ENCODE measurements at places on chromosomes 16 and 17.
A peak's percentile ranks its signal among the peaks of the same experiment; 100 is the strongest.

DNA sequence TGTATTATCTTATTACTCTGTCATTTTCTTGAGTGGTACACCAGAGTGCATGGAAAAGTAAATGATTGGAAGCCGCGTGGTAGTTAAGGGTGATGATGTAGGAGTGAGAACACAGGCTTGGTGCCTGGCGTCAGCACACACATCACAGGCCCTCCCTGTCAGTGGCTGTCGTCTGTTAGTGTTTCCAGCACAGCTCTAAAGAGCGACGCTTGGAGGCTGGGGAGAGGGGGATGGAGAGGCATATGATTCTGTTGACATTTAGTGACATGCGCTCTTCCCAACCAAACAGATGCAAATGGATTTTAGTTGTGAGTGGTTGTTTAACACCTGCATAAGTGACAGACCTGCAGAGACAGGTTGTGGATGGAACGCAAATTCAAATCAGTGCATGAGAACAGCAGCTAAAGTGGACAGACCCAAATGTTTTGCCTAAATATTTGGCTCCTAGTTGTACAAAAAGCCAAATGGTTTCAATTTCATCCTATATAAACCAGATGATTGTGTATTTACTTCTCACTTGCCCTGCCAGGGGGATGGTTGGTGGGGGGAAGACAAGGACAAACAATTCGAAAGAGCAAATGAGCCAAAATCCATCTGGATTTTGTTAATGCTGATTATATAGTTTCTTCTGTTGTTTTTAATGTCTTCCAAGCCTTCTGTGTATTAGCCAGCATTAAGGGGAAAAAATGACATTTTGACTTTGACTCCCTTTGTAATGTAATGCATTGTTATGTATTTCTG, 222.3 kb downstream of the WWOX start:
- DNase-seq, result no peak

DNA sequence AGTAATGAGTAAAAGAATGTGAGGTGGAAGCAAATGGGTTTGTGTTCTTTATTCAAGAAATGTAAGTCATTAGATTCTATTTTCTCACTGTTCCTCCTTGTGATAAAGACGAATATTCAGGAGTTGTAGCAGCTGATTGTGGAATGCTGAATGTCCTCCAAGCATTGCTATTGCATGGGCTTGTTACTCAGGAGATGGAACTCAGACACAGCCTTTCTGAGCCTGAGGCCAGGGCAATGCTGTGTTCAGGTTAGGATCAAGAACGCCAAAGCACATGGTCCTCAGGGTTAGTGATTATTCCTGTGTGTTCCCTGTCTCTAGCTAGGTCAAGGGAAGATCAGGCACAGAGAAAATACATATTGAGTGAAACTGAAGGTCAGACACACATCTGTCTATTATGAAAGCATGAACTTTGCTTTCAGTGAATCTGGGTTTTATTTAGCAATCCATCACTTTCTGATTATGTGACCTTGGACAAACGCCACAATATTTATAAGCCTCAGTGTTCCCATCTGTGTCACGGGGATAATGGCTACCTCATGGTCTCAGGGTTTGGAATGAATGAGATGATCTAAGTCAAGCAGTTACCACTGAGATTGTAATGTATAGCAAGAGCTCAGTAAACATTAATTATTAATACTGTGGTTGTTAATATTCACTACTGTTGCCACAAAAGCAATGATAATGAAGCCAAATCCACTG, 426.8 kb upstream of the DYNLRB2 start:
- no peak for DNase-seq

DNA sequence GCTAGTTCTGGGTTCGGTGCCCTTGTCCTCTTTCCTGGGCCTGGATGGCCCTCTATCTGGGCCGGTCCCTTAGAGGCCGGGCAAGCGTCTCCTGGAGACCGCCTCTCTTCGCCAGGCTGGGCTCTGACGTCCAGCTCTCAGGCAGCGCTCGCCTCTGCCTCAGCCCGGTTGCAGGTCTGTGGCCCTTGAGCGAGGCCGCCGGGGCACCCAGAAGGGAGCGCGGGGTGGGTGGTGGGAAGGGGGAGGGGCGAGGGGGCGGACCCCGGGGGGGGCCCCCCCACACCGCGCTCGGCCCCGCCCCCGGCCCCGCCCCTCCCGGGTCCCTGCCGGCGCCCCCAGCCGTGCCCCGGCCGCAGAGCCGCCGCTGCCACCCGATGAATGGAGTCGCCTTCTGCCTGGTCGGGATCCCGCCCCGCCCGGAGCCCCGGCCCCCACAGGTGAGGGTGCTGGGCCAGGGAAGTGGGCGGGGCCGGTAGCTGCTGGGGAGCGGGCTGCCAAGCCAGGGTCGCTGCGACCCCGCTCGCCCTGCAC, at the start of gene ARHGAP23:
Gene ARHGAP23 (plus strand): TSS at position 353 of the 531 bp plus-strand sequence. CDS start 22 bp downstream, at position 375.
- peak; percentile 36 for DNase-seq

GRCh38 chr17:4229627-4230541, 33.9 kb downstream of the ANKFY1 start:
- no peak for DNase-seq

DNA sequence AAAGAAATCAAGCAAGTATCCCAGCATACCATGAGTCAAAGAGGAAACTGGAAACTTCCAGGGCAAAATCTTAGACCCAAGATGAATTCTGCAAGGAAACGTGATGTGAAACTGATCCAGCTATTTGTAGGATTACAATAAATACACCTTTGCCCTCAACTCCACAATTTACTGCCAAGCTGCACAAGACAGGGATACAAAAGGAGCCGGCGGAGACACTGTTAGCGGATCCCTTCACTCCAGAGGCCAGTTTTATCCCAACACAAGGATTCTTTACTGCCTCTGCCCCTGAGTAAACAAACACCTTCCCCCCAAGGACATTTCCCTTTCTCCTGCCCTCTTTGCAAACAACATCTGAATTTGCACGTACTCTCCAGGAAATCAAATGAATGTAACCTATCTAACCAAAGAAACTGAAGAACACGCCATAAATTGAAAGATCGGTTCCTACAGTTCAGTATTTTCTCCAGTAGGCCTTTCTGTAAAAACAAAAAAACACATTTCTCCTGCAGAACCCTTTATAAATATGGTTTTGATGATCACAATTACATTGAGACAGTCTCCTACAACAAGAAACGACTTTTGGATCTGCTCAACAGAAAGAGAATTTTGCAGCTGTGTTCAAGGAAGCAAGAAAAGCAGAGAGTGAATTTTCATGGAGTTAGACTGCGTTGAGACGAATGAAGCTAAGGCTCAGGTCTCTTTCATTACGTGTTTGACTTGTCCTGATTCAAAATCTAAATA, 1.4 kb upstream of the CBX2 start:
- no peak for DNase-seq

DNA sequence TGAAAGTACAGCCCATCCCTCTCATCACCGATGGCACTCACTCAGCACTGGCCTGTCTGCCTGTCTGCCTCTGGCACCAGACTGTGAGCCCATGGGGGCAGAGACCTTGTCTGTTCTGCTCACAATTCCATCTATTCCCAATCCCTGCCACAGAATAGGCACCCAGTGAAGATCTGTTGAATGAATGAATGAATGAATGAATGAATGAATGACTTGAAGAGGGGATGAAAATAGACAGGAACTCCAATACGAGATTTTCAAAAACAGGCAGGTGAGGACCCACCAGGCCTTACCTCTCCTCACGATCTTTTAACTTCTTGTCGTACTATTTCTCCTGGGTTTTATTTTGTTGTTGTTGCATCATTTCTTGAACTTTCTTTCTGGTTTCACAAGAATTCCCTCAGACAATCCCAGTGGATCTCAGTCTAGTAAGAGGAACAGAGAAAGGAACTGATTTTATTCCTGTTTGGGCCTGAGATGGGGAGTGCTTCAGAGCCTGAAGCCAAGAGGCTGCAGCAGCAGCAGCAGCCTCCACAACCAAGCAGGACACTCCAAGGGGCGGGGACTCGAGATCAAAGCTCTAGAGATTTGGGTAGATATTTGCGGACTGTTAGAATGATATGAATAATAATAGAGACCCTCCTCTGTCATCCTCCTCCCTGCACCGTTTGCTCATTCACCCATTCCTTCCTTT, 17.7 kb downstream of the KRT9 start:
- DNase-seq, result no peak
